ENCODE measurements at places on chromosomes 5 and 9. TPM values are rescaled to one million over a fixed set of nuclear protein-coding genes. Genes with fewer than 3 reads are reported as not detected.
A peak's percentile ranks its signal among the peaks of the same experiment; 100 is the strongest.

SYNPO gene
- total RNA-seq = 1.5 TPM

TICAM2 gene
- total RNA-seq = 1.8 TPM

SLCO6A1 gene
- 0.14 TPM for total RNA-seq

DNA sequence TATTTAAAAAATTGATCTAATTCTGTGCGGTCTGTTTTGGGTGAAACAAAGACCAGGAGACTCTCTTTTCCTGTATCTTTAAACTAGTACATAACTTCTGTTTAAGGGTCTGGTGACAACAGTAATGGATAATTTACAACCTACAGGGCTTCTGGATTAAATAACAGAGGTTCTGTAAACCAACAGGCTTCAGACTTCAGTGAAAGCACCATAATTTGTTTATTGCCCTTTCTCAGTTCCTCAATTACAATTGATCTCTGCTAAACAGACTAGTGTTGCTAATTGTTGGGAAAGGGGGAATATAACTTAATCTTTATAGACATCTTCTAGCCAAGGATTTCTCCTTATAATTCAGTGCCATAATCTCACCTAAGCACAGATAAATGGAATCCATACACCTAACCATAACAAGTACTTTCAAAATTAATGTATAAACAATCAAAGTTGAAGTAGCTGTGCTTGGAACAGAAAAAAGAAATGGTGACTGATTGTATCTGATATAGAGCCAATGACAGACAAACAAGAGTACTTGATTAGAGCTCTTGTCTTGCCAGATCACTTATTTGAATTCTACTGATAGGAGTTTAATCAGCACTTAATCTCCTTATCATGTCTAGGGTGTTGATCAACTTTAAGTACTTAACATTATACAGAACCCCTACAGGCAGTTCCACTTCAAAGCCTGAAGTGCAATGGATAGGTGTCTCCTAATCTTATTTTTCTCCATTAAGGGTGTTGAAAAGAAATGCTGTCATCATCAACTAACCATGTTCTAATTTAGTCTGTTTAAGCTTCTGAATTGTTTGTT is 536.0 kb downstream of the NR2F1-AS1 start:
- DNase-seq = no peak
- H3K4me1 ChIP-seq = no peaks in the 10 kb centered on the region
- H3K36me3 ChIP-seq = no peaks in the 10 kb centered on the region

DNA sequence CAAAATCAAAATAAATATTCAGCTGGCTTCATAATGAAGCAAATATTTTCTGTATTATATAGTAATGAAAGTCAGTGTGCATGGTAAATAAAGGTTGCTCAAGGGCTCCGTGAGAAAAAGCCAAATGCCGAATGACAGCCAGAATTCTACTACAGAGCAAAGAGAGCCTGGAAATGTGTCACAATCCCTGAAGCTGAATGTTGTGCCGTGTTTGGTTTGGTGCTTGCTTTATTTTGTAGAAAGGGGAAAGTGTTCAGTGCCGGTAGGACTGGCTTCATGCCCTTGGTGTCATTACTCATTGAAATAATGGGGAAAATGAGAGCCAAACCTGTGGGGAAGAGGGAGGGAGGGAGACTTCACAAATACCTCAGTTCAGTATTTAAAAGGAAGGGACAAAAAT is 26.8 kb upstream of the ADAMTSL1 start:
- DNase-seq = no peak
- H3K4me1 ChIP-seq = no peaks in the 10 kb centered on the region
- no peaks in the 10 kb centered on the region for H3K36me3 ChIP-seq
- peak overlapping the region; percentile 3 for H3K27ac ChIP-seq
- H3K27me3 ChIP-seq = no peaks in the 10 kb centered on the region

- no peak overlapping the region for H3K27ac ChIP-seq
- H3K4me3 ChIP-seq = no peak overlapping the region
- no peak for DNase-seq
- H3K36me3 ChIP-seq = no peaks in the 10 kb centered on the region
Observed at GRCh38 chr9:111657051-111657450, 4.4 kb upstream of the GNG10 start.

GRCh38 chr5:115873392-115873791 is 31.7 kb downstream of the AP3S1 start:
- H3K4me3 ChIP-seq = no peak overlapping the region
- no peak overlapping the region for H3K27ac ChIP-seq
- H3K4me1 ChIP-seq = no peaks in the 10 kb centered on the region
- H3K36me3 ChIP-seq = peaks cover 3% of the 10 kb centered on the region
- no peaks in the 10 kb centered on the region for H3K27me3 ChIP-seq

DNA sequence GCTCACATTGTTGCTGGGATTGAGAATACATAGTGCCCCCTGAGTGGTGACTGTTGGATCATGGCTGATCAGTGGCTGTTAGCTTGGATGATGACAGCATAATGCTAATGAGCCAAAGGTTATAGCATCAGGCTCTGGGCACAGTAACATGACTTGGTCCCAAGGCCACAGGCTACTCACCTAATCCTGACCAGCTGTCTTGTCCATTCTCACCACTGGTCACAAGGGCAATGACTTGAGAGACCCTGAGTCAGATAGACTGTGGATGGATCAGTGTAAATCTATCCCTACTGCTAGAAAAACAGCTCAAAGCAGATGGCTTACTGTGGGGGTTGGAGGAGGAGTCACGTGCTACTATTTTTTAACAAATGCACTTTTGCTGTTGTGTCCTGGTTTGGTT is 74.7 kb downstream of the AOPEP start:
- H3K27me3 ChIP-seq = no peaks in the 10 kb centered on the region
- peaks cover 8% of the 10 kb centered on the region for H3K36me3 ChIP-seq
- no peak for DNase-seq
- peaks cover 5% of the 10 kb centered on the region for H3K4me1 ChIP-seq
- no peak overlapping the region for H3K27ac ChIP-seq

DNA sequence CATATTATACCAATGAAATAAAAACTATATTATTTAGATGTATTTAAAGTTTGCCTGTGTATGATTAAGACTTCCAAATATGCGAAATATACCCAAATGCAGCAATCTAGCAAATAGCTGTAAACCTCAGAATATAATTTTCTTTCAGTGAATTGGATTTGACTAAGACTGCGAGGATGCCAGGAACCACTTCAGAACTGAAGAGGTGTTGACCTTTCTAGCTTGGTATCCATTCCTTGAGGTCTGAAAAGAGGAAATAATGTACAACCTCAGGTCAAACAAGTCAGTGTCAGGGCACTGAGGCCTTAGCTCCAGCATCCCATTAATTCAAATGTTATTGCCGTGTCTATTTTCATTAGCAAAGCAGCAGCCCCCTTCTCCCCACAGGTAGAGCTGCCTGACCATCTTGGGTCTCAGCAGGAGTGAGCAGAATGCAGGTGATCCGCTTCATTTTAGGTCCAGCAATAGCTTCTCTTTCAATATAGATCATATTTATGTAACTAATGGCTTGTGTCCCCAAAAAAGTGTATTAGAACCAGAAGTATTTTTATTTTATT is 100.0 kb downstream of the KIAA1958 start:
- H3K27me3 ChIP-seq = no peaks in the 10 kb centered on the region
- no peaks in the 10 kb centered on the region for H3K36me3 ChIP-seq
- no peak for DNase-seq

DNA sequence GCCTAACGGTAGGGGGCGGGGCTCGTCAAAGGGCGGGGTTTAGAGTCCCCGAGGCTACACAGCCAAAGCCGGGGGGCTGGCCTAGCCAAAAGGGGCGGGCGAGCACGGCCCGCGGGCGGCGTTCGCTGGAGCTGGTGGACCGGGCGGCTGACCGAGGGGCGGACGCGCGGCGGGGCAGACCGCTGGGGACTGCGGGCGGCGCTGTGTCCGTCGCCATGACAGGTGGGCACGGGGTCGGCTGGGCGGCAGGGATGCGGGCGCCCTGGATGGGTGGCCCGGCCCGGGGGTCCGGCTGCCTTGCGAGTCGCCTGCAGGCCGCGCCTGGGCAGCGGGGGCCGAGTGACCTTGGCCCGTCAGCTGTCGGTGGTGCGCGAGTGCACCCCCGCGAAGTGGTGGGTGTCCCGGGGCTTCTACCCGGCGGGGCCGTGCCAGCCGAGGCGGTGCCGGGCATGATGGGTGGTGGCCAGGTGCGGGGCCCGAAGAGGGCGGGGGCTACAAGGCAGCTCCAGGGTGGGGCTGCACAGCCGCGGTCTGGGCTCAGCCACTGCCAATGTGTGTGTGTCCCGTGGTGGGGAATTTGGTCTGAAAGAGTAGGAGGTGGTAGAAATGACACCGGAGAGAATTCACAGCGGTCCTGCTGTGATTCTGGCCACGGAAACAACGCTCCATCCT is at the start of gene CARD19:
Gene CARD19, plus strand, starts transcription at position 87 of the 672 bp plus-strand sequence. Its CDS starts 129 bp downstream, at position 216.
- H3K4me1 ChIP-seq = peaks cover 29% of the 10 kb centered on the region
- peak within 1 kb of the TSS; percentile 77 for H3K4me3 ChIP-seq
- no peak for DNase-seq
- peak within 1 kb of the TSS; percentile 95 for H3K27ac ChIP-seq
- H3K27me3 ChIP-seq = no peaks in the 10 kb centered on the region

DNA sequence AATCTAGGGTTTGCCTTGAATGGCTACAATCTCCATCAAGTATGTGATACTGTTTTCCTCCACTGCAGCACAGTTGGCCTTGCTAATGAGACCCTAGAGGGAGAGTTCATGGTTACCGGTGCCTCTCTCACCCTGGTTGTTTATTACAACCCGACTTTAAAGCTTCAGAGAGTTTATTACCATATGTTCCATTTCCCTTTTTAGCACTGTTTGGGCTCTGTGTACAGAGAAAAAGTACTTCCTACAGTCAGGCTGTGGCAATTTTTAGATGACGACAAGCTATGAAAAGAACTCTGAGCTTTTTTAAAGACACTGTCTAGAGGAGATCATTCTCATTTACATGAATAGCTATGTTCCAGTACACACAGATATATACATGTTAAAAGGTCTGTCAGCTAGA is 48.8 kb upstream of the PLCXD3 start:
- DNase-seq = no peak
- no peaks in the 10 kb centered on the region for H3K36me3 ChIP-seq
- no peak overlapping the region for H3K27ac ChIP-seq

DNA sequence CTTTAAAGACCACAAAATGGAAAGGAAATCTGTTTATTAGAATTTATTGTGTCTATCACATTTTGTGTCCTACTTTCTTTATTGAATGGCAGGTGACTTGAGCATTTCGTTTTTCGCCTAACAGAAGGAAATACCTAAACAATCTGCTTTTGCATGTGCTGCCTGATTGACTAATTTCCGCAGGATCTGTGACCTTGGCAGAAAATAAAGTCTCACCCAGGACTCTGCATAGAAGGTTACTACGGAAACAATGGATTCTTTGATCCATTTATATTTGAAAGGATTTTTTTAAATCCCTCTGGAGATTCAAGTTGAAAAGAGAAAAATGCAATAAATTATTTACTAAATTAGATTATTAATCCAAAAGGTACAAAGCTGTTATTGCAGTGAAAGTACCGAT is 61.0 kb upstream of the CAST start:
- no peak overlapping the region for H3K4me3 ChIP-seq
- no peak for DNase-seq
- no peaks in the 10 kb centered on the region for H3K4me1 ChIP-seq
- no peaks in the 10 kb centered on the region for H3K36me3 ChIP-seq
- H3K27me3 ChIP-seq = no peaks in the 10 kb centered on the region

DNA sequence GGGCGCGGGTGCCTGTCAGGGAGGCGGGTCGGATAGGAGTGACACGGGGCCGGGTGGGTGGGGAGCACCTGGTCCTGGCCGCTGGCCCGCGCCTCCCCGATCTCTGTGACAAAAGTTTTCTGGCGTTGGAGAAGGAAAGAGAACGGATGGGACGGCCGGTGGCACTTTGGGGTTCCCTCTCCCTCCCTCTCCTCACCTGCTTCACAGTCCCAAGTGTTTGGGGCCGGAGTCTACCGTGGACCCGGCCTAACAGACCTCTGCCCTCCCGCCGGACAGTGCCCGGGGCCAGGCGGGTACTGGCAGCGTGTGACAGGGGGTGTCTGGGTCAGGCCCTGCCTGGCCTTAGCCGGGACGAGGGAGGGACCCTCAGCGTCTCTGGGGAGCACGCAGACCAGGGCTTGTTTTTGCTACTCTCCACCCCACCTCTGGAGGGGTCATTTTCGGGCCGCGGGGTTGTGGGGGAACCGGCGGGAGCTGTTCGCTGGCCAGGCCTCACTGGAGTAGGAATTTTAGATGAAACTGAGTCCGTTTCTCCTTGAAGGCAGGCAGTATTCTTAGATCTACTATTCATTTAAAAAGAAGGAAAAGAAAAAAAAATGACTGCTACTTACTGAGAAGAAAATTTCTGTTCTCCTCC is 1.7 kb downstream of the PRDM6 start:
- no peaks in the 10 kb centered on the region for H3K36me3 ChIP-seq
- H3K27me3 ChIP-seq = peaks cover 100% of the 10 kb centered on the region
- H3K4me1 ChIP-seq = no peaks in the 10 kb centered on the region
- DNase-seq = no peak
